Activated CD4-positive, CD25-positive, alpha-beta regulatory T cell (primary cell): ENCODE measurements at places on chromosomes 7 and 10.

GRCh38 chr10:62437696-62438095 is 63.5 kb downstream of the ZNF365 start:
- DNase-seq: no peak

DNA sequence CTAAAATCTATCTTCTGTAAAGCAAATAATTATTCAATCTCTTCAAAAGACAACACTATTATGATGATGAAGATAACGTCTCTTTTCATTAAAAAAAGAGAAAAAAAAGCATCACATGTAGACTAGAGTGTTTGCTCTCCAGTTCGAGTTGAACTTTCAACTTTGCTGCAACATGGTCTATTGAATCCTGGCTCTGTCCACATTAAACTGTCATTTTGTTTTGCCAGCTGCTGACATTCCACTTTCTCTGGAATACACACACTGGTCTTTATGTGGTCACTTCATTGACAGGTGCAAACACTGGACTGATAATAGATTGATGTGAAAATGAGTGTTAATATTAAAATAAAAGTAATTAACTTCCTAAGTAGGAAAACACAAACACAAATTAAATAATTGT is 61.7 kb downstream of the PTF1A start:
- DNase-seq: no peak

- DNase-seq: peak; percentile 55
Observed at GRCh38 chr10:70549962-70550458, 52.5 kb downstream of the PRF1 start.

DNA sequence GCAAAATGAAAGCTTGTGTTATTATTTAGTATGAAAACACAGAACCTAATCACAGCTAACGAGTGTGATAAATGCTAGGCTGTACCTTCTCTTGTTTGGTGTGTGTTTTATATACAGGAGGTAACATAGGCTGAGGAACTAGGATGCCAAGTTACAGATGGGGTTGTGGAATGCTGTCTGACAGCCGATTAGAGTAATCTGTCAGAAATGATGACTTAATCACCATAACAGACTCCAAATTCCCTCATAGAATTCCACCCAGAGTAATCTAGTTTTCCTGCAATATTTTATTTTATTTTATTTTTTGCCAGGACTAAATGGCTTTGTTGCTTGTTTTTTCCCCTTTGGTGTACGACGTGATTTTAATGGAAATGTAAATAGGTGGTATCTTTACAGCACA is 221.2 kb downstream of the CELF2 start:
- DNase-seq: no peak

DNA sequence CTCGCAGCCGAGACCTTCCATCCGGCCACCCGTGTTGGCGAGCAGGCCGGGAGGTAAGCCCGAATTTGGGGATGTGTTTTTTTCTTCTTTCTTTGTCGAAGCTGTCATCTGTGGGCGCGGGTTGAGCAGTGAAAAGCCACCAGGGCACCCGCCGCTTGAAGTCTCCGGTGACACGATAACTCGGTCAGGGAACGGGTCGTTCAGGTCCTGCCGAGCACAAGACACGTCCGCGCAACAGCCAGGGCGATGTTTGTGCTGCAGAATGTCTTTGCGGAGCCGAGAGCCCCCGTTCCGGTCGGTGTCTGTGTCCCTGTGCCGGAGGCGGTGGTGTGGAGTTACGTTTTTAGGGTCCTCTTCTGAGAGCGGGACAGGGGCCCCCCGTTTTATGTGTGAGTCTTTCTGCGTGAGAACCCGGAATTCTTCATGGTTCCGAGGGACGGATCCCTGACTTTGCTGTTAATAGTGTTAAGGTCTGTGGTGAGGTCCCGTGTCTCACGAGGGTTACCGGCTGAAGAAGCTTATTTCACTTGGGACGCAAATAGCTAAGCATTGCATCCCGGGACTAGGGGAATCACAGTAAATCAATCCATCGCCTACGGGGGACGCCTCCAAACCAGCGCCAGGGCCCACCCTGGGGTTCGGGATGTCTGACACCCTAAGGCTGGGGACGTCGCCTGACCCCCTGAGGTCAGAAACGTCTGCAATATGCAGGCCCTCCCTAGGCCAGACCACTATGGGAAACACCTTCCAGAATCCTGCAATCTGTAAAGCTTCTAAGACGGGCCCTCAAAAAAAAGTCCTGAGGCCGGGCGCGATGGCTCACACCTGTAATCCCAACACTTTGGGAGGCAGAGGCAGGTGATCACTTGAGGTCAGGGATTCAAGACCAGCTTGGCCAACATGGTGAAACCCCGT is 99.5 kb downstream of the ELFN1 start:
- no peak for DNase-seq
